ENCODE measurements at places on chromosomes 4 and X. TPM values are rescaled to one million over a fixed set of nuclear protein-coding genes. Genes with fewer than 3 reads are reported as not detected.

DNA sequence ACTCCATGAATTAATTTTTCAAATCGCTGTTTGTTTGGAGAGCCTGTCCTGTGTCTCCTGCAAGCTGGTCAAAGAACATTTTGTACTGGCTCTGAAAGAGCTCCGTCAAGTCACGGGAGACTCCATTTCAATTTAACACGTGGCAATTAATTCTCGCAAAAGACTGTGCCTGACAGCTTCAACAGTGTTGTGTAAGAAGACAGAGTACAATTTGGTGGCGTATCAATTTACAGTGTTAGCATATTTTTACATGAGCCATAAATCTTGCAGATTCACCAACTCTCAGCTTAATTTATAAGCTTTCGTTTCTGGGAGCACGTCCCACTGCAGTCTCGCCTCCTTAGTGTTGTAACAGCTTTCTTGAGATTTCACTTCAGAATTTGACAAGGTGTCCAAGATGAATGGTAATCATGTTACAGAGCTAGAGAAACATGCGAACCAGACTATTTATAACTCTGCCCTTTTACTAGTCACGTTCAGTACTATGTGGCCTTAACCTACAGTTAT is 70.8 kb downstream of the RWDD4 start:
- no peak for DNase-seq

DNA sequence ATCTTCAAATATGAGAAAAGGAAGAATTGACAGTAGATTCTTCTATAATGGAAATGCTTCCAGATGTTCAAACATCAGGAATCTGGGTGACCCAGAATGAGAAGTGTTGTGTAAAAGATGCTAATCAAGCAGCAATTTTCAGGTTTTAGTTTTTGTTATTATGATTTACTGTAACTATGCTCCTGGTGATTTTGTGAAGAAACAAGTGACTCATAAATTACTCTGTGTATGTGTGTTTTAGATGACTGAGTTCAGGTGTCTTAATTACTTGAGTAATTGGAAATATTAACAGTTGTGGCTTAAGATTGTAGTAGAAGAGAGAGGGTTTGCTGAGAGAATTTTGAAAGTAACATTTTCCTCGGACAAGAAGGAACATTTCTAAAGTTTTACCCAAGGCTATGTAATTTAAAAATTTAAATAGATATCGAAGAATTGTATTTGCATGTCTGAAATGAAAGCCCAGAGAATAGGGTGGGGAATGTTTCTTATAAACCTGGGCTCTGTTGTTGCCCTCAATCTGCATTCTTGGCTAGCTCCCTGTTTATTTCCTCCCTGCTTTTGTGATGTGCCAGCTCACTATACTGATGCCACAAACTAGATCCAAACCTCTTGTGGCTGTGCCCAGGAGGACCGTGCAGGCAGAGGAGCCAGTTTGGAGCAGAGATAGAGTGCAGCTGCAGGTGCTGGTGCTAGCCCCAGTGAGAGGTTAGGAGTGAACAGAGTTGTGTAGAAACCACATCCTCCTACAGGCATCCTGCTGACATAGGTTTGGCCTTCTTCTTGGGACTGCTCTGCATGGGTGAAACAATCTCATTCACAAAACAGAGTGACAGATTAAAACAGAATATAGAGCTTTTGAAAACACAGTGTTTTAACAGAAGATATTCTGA is 25.4 kb upstream of the TNIP3 start:
- no peak for DNase-seq

DNA sequence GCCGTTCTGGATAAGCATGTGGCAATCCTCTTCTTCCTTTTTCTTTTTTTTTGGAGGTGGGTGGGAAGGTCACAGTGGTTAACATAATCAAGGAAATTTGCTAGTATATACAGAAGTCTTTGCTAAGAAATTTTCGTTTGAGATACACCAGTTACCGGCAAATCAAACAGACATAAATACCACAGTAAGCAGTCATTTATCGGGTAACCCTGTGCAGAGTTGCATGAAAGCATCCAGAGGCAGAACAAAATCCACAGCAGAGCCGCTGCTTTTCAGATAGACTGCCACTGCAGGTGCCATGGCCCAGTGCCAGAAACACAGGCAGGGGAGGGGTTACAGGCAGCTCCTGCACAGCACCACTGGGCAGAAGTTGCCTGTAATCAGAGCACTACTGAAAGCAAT is 179.1 kb upstream of the MAB21L2 start:
- no peak for DNase-seq

DNA sequence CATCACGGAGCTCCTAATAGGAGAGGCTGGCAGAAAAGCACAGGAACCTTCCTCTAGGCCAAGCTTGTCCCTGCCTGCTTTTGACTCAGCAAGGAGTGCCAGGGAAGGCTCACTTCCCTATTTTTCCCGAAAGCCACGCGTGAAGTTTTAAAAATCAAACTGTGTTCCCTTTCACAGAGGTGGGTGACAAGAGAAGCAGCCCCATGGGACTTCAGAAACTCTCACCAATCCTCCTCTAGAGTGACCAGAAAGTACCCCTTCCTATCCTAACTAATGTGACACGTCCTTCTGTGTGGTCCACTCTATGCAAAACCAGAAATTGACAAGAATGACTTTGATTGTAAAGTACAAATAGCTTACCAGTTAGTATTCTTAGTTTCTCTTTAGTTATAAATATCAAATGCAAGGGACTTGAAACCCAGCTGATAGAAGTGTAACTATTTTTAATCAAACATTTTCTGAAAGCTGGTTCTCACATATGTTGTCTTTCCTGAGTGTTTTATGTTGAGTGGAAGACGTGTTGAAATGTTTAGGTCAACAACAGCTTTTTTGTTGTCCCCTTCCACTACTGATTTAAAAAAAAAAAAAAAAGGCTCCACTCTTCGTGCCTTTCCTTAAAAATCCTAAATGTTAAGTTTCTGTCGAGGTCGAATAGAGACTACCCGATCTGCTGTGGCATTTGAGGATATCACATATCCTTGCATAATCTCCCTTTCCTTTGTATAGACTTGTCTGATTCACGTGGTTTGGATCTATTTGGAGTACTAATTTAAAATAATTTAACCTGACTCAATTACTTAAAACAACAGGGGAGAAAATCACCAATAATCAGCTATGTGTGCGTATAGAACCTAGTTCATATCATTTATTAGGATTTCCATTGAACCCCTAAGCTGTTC is 42.1 kb downstream of the NFKB1 start:
- DNase-seq: no peak

DNA sequence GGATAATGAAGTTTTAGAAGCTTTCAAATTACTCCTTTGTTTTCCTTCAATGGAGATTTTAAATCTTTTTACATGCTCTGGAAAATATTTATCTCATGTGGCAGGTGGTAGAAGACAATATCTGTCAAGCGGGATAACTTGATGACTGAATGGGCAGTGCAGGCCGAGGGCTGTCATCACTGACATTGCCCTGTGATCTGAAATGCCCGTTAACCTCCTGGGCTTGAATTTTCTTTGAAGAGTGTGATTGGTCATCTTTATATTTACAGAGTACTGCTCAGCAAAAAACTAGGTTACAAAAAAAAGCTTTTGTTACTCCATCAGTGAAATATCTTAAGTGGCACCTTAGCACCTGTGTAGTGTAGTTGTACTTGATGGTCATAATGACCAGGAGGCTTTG is 147.5 kb downstream of the GATB start:
- DNase-seq: no peak

Gene MFAP3L
- 3.4 TPM for total RNA-seq

Gene HADH
- total RNA-seq: 44.1 TPM

DNA sequence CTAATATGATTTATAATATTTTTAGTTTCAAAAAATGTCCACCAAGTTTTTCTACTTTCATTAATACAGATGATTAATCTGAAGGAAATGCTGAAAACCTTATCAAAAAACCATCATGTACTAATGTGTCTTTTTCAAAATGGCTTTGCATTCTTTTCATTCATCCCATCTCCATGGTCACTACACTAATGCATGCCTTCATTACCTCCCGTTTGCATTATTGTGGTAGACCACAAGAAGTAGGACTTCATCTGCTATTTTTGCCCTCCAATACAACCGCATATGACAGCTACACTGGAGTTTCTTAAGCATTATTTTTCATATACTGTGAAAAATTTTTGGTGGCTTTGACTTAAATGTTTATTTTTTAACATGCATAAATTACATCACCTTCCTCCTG is 37.9 kb upstream of the FSTL5 start:
- no peak for DNase-seq

All from progenitor cell of endocrine pancreas (in vitro differentiated cells).